ENCODE measurements at places on chromosomes 1 and 21. TPM values are rescaled to one million over a fixed set of nuclear protein-coding genes. Genes with fewer than 3 reads are reported as not detected.

Gene ZYG11A
- 2.0 TPM for total RNA-seq

Gene RUNX1
- total RNA-seq = 0.59 TPM

Gene FCER1G
- 0.90 TPM for total RNA-seq

Gene TLR5
- total RNA-seq = not detected

Gene FAM151A
- not detected for total RNA-seq

Gene SLC22A15
- 3.5 TPM for total RNA-seq

Gene CTSS
- not detected for total RNA-seq

Data from H9 (cell line).